ENCODE measurements at places on chromosomes 6 and 20. TPM values are rescaled to one million over a fixed set of nuclear protein-coding genes. Genes with fewer than 3 reads are reported as not detected.

- no peak overlapping the region for H3K4me3 ChIP-seq
- H3K36me3 ChIP-seq, result no peaks in the 10 kb centered on the region
- no peak for DNase-seq
- no peaks in the 10 kb centered on the region for H3K27me3 ChIP-seq
- H3K4me1 ChIP-seq, result no peaks in the 10 kb centered on the region
- no peak overlapping the region for H3K27ac ChIP-seq
These were observed 55.4 kb downstream of the SMOC2 start for GRCh38 chr6:168496139-168496996.

GRCh38 chr20:54643761-54644160 lies 168.4 kb downstream of the DOK5 start:
- no peak overlapping the region for H3K27ac ChIP-seq
- DNase-seq, result peak; percentile 27
- H3K4me1 ChIP-seq, result no peaks in the 10 kb centered on the region

DNA sequence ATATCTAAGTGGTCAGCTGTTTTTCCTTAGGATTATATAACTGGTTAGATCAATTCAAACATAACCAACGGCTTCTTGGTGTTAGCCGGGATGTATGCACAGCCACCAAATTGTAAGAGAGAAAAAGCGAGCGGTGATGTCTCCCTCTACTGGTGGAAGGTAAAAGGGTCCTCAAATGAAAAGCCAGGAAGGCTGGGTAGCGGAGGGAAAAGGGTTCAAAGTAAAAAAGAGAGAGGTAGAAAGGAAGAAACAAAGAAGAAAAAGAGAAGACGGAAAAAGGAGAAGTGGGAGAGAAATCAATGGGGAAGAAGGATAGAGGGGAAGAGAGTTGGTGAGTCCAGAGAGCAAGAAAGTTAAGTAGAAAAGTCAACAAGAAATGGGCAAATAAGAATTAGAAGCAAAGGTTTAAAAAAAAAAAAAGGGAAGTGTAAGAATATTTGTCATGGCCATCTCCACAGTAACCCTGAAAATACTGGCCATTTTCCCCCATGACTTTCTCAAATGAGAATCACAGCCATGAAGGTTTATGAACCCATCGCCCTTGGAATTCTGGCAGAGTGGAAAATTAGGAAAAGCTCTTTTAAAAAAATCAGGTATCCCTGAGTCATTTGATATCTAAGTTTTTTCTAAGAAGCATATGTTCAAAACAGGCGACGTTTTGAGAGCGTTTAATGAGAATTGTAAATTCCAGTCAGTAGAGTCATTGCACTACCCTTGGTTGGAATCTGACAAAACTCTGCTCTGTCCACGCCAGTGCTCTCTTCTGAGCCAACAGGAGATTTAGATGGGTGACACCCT lies 155.6 kb upstream of the SNX9 start:
- H3K4me3 ChIP-seq, result no peak overlapping the region
- no peak overlapping the region for H3K27ac ChIP-seq

GRCh38 chr6:142853244-142854180 lies 91.5 kb downstream of the HIVEP2 start:
- no peaks in the 10 kb centered on the region for H3K27me3 ChIP-seq
- H3K27ac ChIP-seq, result no peak overlapping the region
- no peak overlapping the region for H3K4me3 ChIP-seq

- H3K4me3 ChIP-seq, result no peak overlapping the region
- no peak for DNase-seq
- no peak overlapping the region for H3K27ac ChIP-seq
- H3K36me3 ChIP-seq, result no peaks in the 10 kb centered on the region
These were observed 109.3 kb downstream of the SCP2D1 start for GRCh38 chr20:18922898-18923297.

DNA sequence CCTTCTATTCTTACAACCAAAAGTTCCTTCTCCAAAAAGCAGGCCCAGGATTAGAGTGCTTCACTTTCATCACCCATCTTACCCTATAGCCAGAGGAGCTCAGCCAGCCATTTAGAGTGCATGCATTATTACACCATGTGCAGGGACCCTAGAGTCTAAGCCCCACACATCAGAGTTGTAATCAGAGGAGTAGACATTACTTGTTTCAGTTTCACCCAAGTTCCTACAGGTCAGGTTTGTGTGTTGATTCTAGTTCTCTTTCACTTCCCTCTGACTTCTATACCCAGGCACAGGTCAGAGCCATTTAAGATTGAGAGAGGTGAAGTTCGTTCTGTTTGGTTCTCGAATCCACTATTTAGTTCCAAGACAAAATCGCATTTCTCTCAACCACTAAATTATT lies 16.3 kb upstream of the ARFGEF3 start:
- no peak for DNase-seq
- H3K27me3 ChIP-seq, result peaks cover 13% of the 10 kb centered on the region
- no peaks in the 10 kb centered on the region for H3K36me3 ChIP-seq
- no peak overlapping the region for H3K4me3 ChIP-seq
- no peak overlapping the region for H3K27ac ChIP-seq

The TMEM239 gene
- not detected for polyA plus RNA-seq

The SCP2D1 gene
- polyA plus RNA-seq, result not detected

Data from heart right ventricle (tissue), 16 donors.